Myocyte (in vitro differentiated cells): ENCODE measurements at places on chromosomes 3 and 15.

DNA sequence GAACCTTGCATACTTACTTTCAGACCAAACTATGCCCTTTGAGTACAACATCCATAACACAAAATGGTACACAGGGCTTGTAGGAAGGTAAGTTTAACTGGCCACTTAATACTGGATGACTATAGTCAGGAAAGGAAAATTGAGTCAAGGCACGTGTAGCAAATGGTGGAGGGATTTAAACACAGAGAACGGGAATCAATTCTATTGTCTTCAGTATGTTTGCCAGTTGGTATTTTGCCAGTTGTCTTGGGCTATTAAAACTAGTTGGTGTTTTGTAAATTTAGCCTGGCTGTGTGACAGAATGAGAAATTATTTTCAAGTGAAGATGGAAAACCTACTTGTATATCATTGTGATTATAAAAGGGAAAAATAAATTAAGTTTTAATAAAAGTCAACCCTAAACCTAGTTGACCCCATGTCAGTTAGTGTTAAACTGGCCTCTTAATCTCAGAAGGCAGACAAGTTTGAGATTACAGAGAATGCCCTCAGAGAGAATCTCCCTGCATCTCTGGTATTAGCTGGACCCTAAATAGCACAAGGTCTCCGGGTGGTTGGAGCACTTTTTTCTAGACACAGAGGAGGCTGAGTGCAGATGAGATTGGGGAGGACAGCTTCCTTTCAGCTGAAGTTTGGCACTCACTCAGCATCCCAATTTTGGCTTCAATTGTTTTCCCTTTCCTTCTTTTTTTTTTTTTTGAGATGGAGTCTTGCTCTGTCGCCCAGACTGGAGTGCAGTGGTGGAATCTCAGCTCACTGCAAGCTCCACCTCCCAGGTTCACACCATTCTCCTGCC, 91.2 kb downstream of the MB21D2 start:
- DNase-seq, result no peak

GRCh38 chr3:45043728-45044299, 17.7 kb downstream of the CLEC3B start:
- peak; percentile 81 for DNase-seq

GRCh38 chr3:123397921-123398785, 50.7 kb downstream of the ADCY5 start:
- DNase-seq, result no peak

GRCh38 chr3:121793078-121793477, 41.8 kb downstream of the IQCB1 start:
- no peak for DNase-seq

GRCh38 chr3:157436583-157437291, at the start of gene PTX3:
TSS of gene PTX3 (plus strand) at chr3:157436850. CDS start at chr3:157436934, 84 bp downstream.
- peak; percentile 70 for DNase-seq

DNA sequence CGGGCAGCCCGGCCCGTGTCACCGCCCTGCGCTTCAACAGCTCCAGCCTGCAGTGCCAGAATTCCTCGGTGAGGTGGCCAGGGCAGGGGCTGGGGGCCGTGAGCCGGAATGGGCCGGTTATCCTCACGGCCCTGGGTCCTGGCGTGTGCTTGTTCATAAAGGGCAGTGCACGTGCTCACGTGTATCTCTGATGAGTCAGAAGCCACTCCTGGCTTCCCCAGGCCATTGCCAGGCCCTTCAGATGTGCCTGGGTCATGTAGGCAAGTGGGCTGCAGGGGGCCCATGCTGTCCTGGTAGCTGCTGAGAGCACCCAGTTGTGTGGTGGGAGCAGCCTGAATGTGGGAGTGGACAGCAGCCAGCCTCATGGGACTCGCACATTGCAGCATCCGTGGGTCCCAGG, 29.2 kb downstream of the PLXNA1 start:
- DNase-seq, result no peak

GRCh38 chr3:188701485-188701969, 470.2 kb upstream of the TPRG1 start:
- DNase-seq, result no peak

- no peak for DNase-seq
Observed at GRCh38 chr15:63509056-63509954, 4.9 kb downstream of the USP3 start.

- DNase-seq, result peak; percentile 2
Observed at GRCh38 chr3:37668818-37669610, 192.7 kb upstream of the CTDSPL start.

DNA sequence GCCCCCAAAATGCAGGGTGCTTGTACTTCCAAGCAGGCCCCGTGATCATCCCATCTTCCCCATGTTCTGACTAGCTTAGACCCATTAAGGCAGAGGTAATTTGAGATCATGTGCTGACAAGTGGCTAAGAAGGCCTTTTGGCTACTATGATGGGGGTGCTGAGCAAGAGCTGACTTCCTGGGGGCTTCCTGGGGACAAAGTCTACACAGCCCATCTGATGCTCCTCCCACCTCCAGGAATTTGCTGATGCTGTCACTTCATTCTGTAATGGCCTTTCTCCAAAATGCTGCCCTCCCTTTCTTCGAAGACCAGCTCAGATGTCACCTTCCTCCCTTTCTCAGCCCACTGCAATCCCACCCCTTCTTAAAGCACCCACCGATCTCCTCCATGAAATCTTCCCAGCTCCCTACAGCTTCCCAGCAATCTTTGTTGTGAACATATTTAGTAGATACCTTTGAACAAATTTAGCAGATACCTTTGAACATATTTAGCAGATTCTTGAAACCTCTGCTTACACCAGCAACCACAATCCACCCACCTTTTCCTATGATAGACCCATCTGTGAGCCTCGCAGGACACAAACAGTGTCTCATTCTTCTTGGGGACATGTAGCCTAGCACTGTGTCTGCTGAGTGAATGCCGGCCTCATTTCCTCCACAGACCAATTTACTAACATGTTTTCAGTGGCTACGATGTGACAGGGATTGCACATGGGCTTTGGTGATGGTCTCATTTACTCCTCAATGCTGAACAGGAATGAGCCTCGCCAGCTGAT, 223.3 kb downstream of the EPHB1 start:
- no peak for DNase-seq

DNA sequence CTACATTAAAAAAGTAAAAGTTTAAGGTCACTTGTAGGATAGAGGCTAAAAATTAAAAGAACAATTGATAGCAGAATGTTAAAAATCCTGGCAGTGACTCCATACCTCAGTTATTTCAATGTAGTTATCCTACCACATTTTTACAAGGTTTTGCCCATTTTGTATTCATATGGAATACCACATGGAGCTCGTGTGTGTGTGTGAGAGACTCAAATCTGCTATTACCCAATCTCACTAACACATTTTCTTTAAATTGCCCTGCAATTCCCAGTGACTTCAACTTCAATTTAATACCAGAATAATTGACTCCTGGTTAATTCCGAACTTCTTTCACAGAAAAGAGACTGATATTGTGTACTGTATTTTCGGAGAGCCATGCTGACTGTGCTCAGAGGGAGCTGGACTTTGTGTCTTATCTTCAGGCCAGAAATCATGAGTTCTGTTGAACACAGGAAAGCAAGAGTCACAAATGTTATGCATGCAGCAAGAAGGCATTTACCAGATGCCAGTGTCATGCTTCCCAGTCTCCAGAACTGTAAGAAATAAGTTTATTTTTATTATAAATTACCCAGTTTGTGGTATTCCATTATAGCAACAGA, 529.0 kb upstream of the NECTIN3 start:
- no peak for DNase-seq

DNA sequence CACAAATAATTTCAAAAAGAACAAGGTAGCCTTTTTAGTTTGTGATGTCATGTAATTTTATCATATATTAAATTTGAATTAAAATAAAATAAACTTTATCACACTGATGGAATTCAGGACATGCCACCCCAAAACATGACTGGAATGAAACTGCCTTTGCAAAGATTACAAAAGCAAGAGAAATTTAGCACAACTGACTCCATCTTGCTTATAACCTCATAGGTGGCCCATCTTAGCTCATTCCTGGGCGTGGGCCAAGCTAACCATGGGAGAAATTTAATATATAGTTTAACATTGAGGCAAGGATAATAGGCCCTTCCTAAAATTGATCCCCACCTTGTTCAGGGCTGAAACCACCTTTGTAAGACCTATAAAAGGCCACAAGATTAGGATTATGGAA, 235.6 kb downstream of the ZNF385D start:
- no peak for DNase-seq

GRCh38 chr15:78035321-78035751, 42.2 kb downstream of the TBC1D2B start:
- no peak for DNase-seq

GRCh38 chr3:42398080-42398479, 12.3 kb downstream of the LYZL4 start:
- no peak for DNase-seq

GRCh38 chr3:128537091-128537703, 44.2 kb upstream of the GATA2 start:
- no peak for DNase-seq

GRCh38 chr3:123750659-123751420, 133.3 kb downstream of the MYLK start:
- peak; percentile 94 for DNase-seq

- no peak for DNase-seq
Observed at GRCh38 chr3:42853056-42853455, 22.6 kb downstream of the CYP8B1 start.

- no peak for DNase-seq
Observed at GRCh38 chr3:162329514-162329913, 832.9 kb downstream of the OTOL1 start.

- DNase-seq, result no peak
Observed at GRCh38 chr3:86880066-86880465, 110.9 kb downstream of the VGLL3 start.

DNA sequence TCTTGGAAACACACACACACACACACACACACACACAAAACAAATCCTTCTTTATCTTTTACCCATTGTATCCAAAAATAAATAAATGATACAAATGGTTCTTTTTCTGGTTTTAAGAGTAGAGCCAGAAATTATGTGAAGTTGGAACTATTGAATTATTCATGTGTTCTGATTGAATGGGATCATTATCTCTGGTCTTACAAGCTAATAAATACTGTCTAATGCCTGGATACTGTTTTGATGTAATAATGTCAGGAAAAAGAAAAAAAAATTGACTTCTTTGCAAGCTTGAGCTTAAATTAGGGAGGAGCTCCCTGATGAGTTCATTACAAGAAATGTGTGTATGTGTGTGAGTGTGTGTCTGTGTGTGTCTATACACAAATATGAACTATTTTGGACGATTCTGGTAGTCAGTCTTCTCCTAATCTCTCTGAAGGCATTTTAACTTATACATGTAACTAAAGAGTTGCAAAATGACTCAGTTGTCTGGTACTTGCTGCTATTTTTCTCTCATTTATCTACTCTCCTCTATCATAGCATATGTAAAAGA, 507.2 kb upstream of the AGTR1 start:
- no peak for DNase-seq

DNA sequence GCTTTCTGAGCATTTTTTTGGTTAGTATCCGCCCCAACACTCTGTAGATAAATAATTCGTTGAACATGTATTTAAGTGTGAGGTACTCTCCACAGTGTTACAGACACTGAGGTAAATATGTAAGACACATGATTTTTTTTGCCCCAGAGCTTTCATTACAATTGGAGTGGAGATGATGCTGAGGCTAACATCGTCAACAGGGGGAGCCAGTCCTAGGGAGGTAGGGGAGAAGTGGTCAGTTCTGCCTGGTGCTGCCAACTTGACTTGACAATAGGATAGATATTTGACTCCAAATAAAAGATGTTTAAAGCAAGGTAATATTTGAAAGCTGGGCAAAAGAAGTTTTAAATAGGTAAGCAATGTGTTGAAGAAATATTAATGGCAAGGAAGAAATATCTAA, 295.7 kb downstream of the UNC13C start:
- DNase-seq, result no peak

- peak; percentile 67 for DNase-seq
Observed at GRCh38 chr3:58271901-58272501, 34.0 kb upstream of the RPP14 start.

DNA sequence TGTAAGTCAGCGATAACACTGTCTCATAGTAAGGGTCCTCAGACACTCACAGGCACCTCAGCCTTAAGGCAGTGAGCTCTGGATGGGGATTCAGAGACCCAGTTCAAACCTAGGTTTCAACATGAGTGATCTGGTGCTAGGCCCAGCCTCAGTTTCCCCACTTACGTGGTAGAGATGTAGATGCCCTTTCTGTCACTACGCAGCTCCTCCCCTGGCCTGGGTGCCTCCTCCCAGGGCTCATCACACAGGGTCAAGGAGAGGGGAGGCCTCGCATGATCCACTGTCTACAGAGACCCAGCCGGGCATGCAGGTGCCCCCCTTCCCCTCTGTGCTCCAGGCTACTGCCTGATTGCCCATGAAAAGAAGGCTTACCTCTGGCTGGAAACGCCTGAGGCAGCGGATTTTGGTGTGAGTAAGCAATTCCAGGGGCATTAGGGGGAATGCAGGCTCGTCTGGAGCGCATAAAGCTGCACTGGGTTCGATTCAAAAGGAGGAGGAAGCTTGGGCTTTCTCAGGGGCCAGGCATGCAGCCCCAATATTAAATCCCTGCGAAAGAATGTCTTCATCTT, 69.8 kb upstream of the ANKRD34C start:
- no peak for DNase-seq

DNA sequence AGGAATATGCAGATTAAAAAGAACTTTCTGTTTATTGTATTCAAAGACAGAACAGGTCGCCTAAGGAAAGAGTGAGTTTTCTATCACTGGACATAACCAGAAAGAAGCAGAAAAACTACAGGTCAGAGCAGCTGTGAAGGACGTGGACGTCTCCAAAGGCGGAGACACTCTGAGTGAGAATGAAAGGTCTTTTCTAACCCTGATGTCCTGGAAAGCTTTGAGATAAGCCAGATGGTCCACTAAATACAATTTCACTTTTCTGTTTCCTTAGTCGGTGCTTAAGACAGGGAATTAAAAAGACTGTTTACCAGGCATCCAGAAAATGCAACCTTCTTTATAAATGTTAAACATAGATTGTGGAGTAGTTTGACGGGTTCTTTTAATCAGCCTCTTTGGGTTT, 360.4 kb downstream of the FGF12 start:
- no peak for DNase-seq

DNA sequence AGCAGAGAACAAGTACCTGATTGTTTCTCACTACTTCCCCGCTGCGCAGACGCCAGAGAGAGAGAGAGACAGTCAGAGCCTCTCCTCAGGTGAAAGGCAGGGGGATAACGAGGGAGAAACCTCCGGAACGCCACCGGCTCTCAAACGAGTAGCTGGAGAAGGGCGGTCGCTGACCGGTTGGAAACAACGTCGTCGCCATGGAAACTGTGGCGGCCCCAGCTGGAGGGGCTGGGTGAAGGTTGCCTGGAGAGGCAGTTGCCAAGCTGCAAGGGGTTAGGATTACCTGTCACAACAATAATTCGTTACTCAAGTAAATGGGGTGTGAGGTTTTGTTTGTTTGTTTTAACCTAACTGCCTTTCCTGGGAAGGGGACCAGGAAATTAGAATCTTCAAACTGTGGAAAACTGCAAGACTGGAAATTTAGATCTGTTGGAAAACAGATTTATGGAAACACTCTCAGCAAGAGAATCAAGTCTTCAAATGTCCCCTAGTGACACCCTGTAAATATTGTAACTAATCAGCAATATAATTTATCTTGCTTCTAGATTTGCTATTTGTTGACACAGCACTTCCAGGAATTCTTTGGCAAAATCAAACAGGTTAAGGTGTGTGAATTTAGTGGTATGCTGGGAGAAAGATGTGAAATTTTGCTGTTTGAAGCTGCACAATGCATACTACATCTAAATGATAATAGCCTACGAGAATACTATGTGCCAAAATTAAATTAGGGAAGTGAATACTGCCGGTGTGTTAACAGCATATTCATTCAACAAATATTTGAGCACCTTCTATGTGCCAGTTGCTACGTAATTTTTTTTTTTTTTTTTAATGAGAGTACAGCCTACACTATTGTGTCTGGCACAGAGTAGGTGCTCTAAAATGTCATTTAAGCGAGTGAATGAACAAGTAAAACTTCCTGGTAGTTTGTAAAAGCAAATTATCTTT, at the start of gene DNAH12:
Gene DNAH12, minus strand, starts transcription at position 164 of the 945 bp plus-strand sequence. CDS start 1,474 bp downstream, outside the sequence.
- peak; percentile 49 for DNase-seq
